Stimulated activated CD4-positive, alpha-beta T cell treated with anti-CD3 and anti-CD28 coated beads, TNF-alpha, amount 100 ng/mL, for 4 hours (primary cell): ENCODE measurements at places on chromosomes 12 and 14.

DNA sequence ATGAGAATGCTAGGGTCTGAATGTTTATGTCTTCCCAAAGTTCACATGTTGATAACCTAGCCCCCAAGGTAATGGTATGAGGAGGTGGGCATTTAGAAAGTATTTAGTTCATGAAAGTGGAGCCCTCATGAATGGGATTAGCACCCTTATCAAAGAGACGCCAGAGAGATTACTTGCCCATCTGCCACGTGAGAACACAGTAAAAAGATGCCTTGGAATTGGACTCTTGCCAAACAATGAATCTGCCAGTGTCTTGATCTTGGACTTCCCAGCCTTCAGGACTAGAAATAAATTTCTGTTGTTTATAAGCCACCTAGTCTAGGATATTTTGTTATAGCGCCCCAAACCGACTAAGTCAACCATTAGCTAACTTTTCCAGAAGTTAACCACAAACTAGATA lies 92.0 kb upstream of the SLC38A4 start:
- no peak for DNase-seq

DNA sequence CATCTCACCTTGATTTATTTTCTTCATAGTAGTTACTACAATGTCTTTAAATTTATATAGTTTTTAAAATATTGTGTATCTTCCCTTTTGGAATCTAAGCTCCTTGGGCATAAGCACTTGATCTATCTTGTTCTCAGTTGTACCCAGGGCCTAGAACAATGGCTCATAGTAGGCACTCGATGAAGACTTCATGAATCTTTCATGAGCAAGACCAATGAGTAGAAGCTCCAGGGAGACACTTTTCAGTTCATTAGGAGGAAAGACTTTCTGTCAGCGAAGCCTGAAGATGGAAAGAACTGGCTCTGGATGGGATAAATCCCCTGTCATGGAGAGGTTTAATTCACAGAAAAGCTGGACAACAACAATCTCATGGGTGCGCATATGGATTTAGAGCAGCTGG lies 140.2 kb upstream of the CRY1 start:
- DNase-seq, result no peak

DNA sequence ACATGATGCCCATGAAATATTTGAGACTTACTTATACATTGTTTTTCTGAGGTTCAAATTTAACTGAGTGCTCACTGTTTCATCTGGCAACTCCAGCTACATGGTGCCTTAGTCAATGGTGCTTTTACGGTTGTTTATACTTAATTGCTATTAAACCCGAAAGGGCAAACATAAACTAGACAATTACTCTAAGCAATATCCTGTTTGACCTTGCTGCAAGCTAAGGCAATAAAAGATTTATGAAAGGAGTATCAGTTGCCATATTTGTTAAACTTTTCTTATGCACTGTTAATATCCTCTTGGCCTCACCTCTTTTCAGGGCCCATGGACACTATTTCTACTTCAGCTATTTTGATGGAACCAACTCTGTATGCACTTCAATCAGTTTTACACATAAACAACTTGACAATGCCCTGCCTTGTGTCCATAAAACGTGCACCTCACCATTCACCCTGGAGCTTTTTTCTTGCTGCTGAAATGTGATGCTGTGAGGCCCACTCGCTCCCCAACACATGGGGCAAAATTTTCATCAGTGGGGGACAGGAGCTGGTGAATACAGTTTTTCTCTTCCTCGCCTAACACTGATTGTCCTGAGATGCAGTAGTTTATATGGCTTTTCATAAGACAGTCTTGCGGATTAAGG lies 64.1 kb upstream of the HIF1A start:
- no peak for DNase-seq

DNA sequence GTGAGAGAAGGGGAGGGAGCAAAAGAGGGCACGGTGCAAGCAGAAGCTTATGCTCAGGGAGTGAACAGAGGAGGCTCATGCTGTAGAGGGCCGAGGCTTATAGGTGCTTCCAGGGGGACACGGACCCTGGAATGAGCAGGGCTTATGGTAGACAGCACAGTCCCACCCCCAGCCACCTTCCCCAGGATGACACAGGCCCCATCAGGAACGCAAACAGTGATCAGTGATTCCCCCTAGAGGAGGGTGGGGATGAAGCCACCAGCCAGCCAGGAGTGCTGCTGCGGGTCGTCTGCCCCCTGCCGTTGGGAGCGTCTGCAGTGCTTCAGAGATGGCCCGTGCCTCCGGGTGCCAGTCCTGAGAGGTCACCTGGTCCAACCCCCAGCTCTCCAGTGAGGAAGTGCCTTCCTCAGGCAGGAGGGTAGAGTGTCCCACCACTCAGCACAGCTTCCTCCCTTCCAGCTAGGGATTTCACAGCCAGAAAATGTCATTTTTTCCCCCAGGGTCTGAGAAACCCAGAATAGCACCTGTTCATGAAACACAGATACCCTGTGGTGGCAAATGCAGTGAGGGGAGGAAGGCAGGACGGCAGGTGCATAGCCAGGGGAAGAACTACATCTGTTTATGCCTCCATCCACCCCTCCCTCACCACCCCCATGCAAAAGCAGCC lies 60.7 kb downstream of the SLC6A12 start:
- peak; percentile 31 for DNase-seq

- no peak for DNase-seq
These were observed 30.9 kb upstream of the TUBA1C start for GRCh38 chr12:49233842-49234526.

- DNase-seq, result no peak
These were observed 97.0 kb downstream of the DPF3 start for GRCh38 chr14:72796935-72797334.

- no peak for DNase-seq
These were observed 162.8 kb upstream of the RMST start for GRCh38 chr12:97299847-97300246.

DNA sequence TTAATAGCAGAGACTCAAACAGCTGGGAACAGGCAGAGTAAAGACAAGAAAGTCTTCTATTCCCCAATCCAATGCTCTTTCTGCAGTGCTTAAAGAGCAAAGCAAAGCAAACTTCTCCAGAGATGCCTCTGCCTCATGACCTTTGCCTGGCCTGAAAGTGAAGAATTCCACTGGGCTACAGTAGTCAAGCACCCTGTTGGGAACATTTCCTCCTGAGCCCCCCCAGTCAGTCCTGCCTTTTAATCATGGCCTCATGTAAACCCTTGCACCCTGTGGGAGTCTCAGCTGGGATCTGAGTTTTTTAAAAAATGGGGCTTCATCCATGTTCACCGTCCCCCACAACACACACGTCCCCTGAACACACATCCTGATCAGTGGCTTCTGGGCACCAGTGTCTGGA lies 62.7 kb upstream of the TSPAN11 start:
- DNase-seq, result no peak

DNA sequence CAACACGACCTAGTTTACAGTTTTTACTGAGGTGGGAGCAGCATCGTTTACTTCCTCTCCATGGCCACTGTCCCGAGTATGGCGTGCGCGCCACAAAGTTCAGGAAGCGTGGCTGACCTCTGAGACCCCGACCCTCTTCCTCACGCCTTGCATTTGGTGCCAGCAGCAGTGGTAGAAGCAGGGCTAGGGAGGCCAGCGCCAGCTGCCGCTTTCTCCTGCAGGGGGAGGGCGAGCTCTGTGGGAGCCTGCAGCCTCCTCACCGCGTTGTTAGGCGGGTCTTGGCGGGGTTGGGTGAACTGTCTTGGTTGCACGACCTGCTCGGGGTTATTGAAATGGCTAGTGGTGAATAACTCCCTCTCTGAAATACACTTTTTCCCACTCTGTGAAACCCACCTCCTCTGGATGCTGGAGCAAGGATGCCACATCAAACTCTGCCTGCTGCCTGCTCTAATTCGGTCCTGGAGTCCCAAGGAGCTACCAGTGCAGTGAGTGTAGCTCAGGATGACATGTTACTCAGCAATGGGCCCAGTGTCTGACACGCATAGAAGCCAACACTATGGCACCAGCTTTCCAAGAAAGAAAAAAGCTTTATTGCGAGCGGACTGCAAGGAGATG lies 22.3 kb upstream of the TDRD9 start:
- DNase-seq, result no peak

- DNase-seq, result no peak
These were observed 216.0 kb upstream of the EEA1 start for GRCh38 chr12:93145086-93145485.

- no peak for DNase-seq
These were observed 9.7 kb upstream of the RIN3 start for GRCh38 chr14:92503756-92504491.

DNA sequence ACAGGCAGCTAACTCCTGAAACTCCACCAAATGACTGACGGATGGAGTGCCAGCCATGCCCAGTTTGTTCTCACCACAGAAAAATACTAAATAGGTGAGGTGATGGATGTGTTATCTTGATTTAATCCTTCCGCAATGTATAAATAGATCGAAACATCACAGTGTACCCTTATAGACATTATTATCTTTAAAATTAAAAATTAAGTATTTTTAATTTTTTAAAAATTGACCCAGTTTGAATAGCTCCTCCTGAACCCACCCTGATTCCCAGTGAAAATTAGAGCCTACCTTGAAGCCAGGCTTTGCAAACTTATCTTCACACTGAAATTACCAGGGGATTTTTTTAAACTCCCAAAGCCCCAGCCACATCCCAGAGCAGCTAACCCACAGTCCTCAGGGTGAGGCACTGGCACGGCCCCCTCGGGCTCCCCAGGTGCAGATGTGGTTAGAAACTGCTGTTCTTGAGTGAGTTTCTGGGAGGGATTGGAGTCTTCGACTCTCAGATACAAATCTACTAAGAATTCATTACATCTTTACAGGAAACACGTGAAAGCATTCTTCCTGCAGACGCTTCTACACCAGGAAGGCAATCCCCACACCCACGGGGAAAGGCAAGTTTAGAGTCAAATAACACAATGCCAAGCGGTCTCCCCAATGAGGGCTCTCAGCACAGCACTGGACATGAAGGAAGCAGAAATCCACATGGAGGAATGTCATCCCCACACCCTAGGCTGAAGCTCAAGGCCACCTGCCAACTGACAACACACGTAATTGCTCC lies 126.4 kb downstream of the RIMBP2 start:
- no peak for DNase-seq

DNA sequence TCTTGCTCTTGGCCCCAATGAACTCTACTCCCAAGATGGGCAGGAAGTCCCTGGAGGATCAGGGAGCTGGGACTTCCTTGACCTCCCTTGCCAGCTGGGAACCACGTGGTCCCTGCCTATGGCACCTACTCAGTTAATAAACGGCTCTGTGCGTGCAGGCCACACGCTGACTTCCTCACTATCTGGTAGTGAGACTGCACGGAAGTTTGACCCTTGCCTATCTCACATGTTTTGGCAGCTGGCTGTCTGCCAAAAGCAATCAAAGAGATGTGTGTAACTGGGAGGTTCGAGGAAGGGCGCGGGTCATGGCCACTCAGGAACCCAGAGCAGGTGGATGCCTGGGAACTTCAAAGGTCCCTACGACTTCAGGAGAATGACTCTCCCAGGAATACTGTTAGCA lies 57.9 kb downstream of the RFLNA start:
- DNase-seq, result no peak

DNA sequence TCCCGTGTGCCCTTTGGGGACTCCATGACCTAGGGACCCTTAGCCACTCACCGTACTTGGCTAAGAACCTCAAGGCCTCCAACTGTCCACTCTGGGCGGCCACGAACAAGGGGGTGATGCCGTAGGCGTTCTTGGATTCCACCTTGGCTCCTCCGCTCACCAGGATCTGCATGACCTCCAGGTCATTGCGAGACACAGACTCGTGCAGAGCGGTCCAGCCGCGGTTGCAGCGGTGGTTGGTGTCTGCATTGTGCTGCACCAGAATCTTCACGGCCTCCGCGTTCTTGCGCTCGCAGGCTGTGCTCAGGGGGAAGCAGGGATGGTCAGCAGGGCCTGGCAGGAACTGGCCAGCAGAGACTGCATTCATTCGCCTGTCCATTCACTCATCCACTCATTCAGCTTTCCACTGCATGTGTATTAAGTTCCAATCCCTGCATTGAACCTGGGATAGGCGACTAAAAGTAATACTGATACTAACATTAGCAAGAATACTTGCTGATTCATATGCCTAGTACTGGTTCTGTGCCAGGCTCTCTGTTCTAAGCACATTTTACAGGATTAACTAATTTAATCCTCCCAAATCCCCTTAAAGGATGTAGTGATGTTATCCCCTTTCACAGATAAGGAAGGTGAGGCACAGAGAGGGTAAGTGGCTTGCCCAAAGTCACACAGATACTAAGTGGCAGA lies 23.9 kb downstream of the FAM181A start:
- DNase-seq, result no peak

GRCh38 chr12:73514672-73515071 lies 1023.0 kb upstream of the ATXN7L3B start:
- no peak for DNase-seq

GRCh38 chr12:113612076-113612728 lies 140.5 kb upstream of the LHX5 start:
- no peak for DNase-seq

- no peak for DNase-seq
These were observed 19.7 kb downstream of the NUDT4 start for GRCh38 chr12:93397412-93397811.

DNA sequence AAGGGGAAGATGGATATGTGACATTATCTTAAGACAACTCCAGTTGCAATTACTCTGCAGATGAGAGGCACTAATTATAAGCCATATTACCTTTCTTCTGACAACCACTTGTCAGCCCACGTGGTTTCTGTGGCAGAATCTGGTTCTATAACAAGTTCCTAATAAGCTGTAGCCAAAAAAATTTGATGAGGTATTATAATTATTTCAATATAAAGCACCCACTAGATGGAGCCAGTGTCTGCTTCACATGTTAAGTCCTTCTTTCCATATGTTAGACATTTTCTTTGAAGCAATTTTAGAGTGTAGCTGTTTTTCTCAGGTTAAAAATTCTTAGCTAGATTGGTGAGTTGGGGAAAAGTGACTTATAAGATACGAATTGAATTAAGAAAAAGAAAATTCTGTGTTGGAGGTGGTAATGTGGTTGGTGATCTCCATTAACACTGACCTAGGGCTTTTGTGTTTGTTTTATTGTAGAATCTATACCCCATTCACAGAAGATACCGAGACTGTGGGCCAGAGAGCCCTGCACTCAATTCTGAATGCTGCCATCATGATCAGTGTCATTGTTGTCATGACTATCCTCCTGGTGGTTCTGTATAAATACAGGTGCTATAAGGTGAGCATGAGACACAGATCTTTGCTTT lies 36.9 kb downstream of the PSEN1 start:
- DNase-seq, result no peak

DNA sequence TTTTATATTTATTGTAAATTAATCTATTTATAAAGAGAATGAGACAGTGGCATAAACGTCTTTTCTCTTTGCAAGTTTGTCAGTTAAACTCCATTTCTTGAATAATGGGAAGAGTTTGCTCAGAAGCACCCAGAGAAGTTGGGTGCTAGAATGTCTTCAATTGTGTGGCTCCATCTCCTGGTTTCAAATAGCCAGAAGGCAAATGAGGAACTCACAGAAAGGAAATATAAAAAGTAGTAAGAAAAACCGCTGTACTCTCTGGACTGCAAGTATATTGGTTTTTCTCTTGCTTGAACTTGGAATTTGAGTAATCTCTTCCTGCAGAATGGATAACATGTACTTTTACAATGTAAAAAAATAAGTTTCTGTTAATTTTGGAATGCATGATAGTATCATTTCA lies 217.5 kb downstream of the DPY19L2 start:
- DNase-seq, result no peak
